ENCODE measurements at places on chromosomes 3 and 15.

DNA sequence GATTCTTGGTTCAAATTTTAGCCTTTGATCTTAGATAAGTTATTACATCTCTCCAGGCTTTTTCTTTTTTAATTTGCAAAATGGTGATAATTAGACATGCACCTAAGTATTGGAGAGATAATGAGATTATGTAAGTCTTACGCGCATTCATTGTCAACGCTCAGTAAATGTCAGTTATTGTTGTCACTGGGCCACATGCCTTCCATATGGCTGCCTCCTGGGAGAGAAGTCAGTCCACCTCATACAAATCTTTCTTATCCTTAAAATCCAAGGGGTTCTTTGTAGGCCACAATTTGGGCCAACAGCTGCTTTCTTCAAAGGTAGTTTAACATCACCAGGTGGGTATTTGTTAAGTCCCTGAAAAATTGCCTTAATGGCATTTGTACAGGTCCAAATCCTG lies 25.5 kb upstream of the PTPRG start:
- no peak for DNase-seq

- DNase-seq: no peak
Measured at GRCh38 chr3:82800248-82800647, 1038.8 kb upstream of the GBE1 start.

GRCh38 chr3:64392001-64392400 lies 166.7 kb upstream of the PRICKLE2 start:
- DNase-seq: no peak

GRCh38 chr15:39226169-39226937 lies 354.5 kb upstream of the THBS1 start:
- no peak for DNase-seq

GRCh38 chr3:28039829-28040228 lies 201.6 kb upstream of the CMC1 start:
- DNase-seq: no peak

- no peak for DNase-seq
Measured at GRCh38 chr3:115922681-115923347, 299.5 kb downstream of the GAP43 start.

- no peak for DNase-seq
Measured at GRCh38 chr15:92166751-92167405, 226.8 kb upstream of the ST8SIA2 start.

DNA sequence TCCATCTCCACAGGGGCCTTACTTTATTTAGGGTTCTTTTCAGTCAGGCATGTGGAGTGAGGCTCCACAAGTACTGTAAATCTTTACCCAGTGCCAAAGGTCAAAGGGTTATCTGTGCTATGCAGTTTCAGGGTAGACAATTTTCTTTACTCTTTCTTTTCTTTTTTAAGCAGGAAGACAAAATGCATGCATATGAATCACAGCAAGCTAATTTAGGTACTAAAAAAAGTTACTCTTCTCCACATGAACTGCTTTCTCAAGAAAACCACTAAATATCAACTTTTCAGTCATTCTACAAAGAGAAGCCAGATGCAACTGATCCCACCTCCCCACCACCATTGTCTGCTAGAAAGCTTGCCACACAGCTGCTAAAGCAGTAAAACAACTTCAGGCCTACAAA lies 73.3 kb upstream of the PYGO1 start:
- DNase-seq: no peak

DNA sequence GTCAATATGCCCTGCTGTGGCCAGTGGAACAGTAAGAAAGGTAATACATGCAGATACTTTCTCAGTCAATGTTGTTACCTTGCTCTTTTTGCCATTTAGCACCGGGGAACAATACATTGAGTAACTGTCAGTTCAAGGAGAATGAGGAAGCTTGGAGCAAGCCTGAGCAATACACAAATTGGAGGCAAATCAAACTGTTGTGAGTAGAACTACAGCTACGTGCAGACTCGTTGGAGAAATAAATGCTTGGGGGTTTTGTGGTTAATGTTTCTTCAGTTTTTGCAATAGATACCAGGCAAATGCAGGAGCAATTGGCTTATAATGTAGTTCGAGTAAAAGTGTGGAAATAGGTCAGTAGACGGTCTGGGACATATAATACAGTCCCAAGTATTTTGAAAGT lies 587.3 kb upstream of the ROBO1 start:
- no peak for DNase-seq

GRCh38 chr15:79953951-79954444 lies 17.0 kb downstream of the BCL2A1 start:
- DNase-seq: no peak

DNA sequence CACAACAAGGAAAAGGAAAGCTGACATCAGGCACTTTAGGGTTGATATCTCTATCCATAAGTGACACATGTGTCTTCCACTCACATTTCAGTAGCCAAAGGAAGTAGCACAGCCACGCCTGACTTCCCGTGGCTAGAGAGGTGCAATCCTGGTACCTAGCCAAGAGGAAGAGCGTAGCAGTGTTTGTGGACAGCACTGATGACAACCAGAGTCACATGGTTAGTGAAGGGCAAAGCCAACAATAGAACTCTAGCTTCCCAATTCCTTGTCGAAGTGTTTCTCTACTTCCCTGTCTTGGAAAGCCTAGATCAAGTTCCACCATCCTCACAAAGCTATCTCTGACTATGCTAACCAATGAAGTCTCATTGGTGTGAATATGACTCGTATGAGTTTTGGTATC lies 189.2 kb downstream of the RSL24D1 start:
- DNase-seq: no peak

GRCh38 chr3:71723452-71724170 lies 1.6 kb downstream of the EIF4E3 start:
- DNase-seq: no peak

DNA sequence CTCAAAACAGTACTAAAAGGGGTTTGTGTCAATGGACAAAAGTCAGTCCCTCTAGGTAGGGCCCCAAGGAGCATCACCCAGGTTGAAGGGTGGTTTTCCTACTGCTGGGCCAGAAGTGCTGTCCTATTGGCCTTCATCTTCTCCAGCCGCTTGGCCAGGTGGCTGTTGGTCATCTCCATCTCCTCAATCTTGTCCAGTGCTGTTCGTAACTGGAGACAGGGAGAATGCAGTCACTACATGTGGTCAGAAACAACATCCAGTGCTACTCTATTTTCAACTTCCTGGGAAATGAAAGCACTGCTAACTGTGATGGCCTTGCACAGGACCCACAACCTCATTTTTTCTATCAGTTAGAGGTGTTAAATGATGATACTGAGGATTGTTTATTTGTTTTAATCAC lies 60.4 kb downstream of the MLH1 start:
- no peak for DNase-seq

GRCh38 chr3:120683213-120683612 lies 1.2 kb upstream of the HGD start:
- no peak for DNase-seq

- no peak for DNase-seq
Measured at GRCh38 chr15:60633426-60633968, 154.6 kb upstream of the ICE2 start.
